Stimulated activated CD4-positive, alpha-beta T cell treated with anti-CD3 and anti-CD28 coated beads, Interleukin-1b, Interleukin-23, amount 100 ng/mL, for 1 hour (primary cell): ENCODE measurements at places on chromosomes 1 and 21.

DNA sequence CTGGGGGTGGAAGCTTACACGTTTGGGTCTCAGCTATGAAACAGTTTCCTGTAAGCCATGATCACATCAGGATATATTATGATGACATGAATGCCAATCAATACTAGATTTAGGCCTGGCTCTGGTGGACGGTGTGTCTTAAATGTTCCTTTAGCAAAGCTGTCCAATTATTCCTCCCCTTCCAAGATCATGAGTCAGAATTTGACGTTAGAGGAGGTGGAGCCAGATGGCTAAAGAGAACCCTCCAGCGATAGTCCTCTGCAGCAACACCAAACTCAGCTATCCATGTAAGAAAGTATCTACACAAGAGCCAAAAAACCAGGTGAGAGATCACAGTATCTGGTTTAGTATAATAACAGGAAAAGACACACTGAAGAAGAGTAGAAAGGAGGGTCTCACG lies 47.8 kb downstream of the PACC1 start:
- DNase-seq, result no peak

GRCh38 chr21:40623528-40623927 lies 223.4 kb downstream of the DSCAM start:
- no peak for DNase-seq

- no peak for DNase-seq
These were observed 127.6 kb downstream of the DMRTB1 start for GRCh38 chr1:53586765-53587164.

DNA sequence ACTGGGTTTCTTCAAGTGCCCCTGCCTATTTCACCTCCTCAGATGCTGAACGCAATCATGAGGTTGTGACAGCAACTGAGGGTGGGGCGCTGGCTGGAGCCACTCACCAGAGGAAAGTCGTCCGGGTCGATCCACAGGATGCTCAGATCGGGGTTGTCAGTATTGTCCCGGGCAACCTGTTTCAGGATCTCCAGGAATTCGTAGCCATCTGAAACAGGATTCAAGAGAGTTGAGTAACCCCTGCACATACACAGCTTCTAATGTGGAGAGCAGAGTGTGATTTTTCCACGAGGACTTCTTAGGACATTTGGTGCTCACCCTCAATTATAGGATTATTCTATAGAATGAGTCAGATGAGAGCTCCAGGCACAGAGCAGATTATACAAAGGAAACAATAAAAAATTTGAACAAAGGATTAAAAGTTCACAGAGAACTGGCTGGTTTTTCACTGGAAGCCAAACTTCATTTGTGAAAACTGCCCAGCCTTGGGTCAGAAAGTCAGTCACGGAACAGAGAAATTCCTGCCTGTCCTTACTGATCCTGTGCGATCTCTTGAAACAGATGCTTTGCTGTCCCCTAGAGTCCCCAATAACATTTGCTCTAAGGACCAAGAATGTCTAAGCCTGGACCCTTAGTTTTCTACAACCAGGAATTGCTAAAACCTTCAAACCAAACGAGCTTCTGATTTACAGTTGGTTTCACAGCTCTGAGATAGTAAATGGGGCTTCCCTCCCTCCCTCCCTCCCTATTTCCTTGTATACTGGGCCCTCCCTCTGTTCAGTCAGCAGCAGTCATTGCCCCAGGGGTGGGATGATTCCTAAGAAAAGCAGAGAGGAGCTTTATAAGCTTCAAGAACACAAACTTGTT lies 63.2 kb downstream of the CASQ2 start:
- no peak for DNase-seq

GRCh38 chr1:76402128-76402527 lies 327.6 kb downstream of the ST6GALNAC3 start:
- DNase-seq, result no peak

GRCh38 chr21:40053007-40053406 lies 185.8 kb downstream of the PCP4 start:
- no peak for DNase-seq

- DNase-seq, result no peak
These were observed 4.7 kb downstream of the TNN start for GRCh38 chr1:175072099-175072951.

GRCh38 chr1:119687434-119688079 lies 24.2 kb upstream of the PHGDH start:
- DNase-seq, result no peak
